Lung microvascular endothelial cell (primary cell): ENCODE measurements at places on chromosomes 3 and 15. TPM values are rescaled to one million over a fixed set of nuclear protein-coding genes. Genes with fewer than 3 reads are reported as not detected.
A peak's percentile ranks its signal among the peaks of the same experiment; 100 is the strongest.

DNA sequence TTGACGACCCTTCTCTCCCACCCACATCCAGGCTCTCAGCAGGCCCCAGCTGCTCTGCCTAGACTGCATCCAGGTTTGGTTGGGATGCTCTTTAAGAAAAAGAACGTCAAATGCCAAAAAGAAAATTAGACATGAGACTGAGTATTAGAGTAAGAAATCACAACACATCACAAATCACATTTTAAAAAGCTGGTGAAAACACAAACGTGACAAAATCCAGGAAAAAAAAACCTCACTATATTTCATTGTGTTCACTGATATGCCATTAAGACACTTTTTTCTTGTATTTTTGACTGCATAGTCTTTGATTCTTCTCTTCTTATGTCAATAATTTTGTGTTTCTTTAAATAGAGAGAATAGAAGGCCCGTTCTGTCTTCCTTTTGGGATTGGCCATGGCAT is 243.7 kb downstream of the TLE3 start:
- DNase-seq: no peak

DNA sequence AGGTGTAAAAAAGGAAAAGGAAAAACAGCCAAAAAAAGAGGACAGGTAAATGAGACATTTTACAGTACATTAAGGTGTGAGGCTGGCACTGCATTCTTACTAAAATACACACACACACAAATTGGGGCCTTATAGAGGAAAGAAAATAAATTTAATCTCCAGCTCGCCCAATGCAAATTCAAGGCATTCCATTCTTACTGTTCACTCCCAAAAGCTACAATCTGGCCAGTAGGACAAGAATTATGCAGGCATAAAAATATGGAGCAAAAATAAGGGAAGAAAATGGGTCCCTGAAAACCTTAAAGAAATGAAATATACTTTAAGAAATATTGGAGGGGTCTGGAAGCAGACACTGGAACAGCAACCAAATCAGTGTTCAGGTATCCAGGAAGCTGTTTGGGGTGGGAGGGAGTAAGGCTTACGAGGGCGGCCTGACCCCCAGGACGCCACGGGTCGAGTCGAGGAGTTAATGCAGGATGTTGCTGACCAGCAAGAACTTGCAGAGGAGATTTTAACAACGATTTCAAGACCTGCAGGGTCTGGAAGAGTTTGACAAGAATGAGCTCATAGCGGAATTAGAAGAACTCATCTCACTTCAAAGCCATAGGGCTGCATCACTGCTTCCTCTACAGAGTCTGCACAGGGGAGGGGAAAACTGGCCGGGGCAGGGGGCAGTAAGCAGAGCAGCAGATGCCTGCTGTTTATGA is 245.5 kb downstream of the TBL1XR1 start:
- DNase-seq: no peak

- DNase-seq: no peak
Measured at GRCh38 chr3:178480274-178480673, 56.0 kb upstream of the KCNMB2 start.

DNA sequence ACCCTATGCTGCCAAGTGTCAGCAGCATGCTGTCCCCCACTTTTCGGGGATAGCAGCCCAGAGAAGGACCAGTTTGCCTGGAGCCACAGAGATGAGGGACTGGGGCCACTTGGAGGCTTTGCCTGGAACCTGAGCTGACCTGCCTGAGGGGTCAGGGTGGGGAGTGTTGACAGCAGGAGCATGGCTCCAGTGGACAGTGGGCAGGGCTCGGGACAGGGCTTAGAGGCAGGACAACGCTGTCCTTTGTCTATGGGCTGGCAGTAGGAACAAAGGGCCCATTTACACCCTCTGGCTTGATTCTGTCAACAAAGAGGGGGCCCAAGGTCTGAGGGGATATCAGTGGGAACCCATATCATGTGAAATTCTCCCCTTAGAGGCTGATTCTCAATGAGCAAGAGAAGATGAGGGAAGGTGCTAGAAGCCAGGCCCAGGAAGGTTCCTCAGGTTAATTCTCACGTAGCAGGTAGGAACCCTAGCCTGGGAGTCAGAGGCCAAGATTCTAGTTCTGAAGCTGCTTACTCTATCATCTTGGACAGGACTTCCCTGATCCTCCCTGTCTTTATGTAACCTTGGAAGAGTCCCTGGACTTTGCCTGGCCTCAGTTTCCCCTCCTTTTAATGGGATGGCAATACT is 29.7 kb upstream of the HHATL start:
- no peak for DNase-seq

- peak; percentile 51 for DNase-seq
Measured at GRCh38 chr3:168952551-168952950, 711.0 kb downstream of the MECOM start.

DNA sequence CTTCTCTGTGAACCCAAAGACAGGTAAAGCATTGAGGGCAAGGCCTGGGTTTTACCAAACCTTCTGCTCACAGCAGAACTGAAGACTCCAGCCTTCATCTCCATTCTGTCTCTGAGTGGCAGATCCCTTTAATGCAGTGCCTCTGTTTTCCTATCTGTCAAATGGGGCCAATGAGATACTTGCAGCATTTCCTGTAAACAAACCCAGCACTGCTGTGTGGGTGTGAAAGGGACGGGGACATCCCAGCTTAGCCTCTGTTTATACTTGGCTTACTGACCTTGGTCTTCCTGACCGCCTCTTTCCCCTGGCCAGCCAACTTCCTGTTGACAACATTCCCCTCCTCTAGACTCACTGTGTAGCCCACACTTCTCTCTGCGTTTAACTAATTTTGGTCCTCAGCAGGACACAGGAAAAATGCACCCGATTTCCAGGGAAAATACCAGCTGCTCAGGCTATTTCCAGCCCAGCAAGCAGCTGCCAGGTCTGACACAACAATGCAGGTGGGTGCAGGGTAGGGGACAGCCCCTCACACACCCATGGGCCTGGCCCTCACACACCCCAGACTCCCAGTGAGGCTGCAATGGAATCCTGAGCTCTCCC is 105.9 kb upstream of the HERC1 start:
- peak; percentile 92 for DNase-seq

- no peak for DNase-seq
Measured at GRCh38 chr3:143648708-143649107, 199.6 kb downstream of the SLC9A9 start.

- no peak for DNase-seq
Measured at GRCh38 chr3:174215456-174215855, 643.7 kb upstream of the NAALADL2 start.

DNA sequence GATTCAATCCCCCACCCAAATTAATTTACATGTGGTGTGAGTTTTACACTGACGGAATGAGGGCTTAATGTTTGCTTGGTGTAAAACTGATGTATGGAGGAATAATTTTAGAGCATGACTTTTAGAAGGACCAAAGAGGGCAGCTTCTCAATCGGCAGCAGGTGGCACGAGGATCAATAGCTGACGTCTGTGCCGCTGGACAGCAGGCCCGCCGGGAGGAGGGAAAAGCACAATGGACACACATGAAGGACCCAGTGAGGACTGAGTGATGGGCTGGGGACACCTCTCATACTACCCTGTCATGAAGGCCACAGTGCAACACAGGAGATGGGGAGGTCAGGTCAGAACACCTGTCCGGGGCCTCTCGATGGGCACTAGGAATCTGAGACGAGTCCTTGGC is 61.4 kb upstream of the NSMCE3 start:
- no peak for DNase-seq

DNA sequence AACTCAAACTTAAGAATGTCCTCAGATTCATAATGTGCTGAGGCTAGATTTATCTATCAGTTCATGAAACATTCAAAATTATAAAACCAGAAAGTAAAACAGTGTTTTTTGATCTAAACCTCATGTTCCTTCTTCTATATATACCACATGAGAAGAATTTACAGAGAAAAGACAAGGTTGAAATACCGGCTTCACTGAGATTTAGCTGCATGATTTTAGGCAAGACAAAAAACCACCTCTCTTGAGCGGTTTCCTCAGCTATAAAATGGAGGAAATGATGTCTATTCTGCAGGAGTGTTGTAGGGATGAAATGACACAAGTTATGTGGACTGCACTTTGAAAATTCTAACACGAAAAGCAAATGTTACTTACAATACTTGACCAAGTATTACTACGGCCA is 80.6 kb upstream of the FOXB1 start:
- no peak for DNase-seq

GRCh38 chr3:184237211-184237610 is 7.8 kb downstream of the VWA5B2 start:
- DNase-seq: no peak

GRCh38 chr3:111859061-111859973 is at the start of gene PHLDB2:
TSS of gene PHLDB2 (plus strand) at chr3:111859265. CDS start at chr3:111884078, 24,813 bp downstream.
- peak; percentile 87 for DNase-seq

EFCC1 gene
- total RNA-seq: 2.6 and 11.5 TPM in 2 replicates

CSTA gene
- total RNA-seq: not detected in 2 replicates

CCDC191 gene
- 0.44 and 0.79 TPM in 2 replicates for total RNA-seq

TEX55 gene
- not detected in 2 replicates for total RNA-seq

TBL1XR1 gene
- 103 and 142 TPM in 2 replicates for total RNA-seq

SH3BP5 gene
- 42.3 and 43.4 TPM in 2 replicates for total RNA-seq

APBA2 gene
- total RNA-seq: 17.4 and 25.2 TPM in 2 replicates

TIMP4 gene
- total RNA-seq: 0.40 and 0.65 TPM in 2 replicates

USP8 gene
- total RNA-seq: 27.7 and 37.1 TPM in 2 replicates
